ENCODE measurements at places on chromosomes 12 and 14. TPM values are rescaled to one million over a fixed set of nuclear protein-coding genes. Genes with fewer than 3 reads are reported as not detected.

Gene COX8C
- not detected for total RNA-seq

Gene GPR162
- total RNA-seq: 1.4 TPM

Gene PRB4
- total RNA-seq: 0.09 TPM

Gene CLECL1
- 4.0 TPM for total RNA-seq

Gene SOAT2
- 0.61 TPM for total RNA-seq

Measured in thymus (tissue), 14 donors.